Adrenal gland (tissue), 19 donors: ENCODE measurements at places on chromosomes 4 and X.

DNA sequence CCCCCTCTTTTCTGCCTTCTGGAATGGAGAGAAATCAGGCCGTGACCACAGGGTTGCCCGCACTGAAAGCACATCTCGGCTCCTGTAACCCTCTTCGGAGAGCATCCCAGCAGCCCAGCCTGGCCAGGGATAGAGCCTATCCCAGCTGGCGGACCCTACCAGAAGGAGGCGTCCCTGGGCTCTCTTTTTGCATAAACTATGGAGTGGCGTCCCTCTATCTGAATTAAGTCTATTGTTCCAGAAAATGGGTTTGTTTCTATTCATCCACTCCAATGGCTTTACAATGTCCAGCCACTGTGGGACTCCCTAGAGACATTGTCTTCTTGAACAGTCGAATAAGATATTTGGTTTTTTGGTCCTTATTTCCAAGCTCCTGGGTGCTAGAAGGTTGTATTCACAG is 689 bp upstream of the NHSL2 start:
- no peak for DNase-seq

DNA sequence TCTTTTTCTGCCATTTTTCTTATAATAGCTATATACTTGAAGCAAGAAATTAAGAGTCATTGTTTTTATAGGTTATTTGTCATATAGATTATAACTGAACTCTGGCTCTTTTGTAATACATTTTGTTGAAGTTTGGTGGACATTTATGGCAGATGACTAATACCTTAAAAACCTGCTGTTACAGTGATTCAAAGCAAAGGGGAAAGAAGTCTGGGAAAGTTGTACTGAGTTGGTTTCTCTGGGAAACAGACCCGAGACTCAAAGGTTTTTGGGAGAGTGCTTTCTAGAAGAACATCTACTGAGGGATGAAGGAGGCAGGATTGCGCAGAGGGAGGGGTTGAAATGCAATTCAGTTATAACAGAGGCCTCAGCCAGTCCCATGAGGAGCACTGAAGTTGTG is 35.9 kb downstream of the NAP1L5 start:
- no peak for DNase-seq

DNA sequence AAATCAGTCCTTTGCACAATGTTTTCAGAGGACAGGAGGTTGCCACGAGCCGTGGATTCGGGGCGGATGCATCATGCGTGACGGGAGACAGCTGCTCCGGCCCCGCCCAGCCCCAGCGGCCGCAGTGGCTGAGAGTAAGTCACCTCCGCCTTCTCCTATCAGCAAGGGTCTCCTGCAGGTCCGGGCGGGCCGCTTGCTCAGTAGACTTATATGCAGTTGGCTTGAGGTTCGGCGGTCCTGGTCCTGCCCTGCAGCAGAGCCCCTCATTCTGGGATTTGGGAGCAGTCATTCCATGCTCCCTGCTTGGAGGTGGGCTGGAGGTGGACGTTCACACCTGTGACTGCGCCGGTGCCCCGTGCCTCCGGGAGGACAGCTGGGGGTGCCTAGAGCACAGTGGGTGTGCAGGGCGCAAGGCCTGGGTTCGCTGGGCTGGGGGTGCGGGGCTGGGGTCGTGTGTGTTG is 86.3 kb upstream of the ADRA2C start:
- no peak for DNase-seq

GRCh38 chrX:72100051-72100755 is 31.5 kb downstream of the RTL5 start:
- DNase-seq, result no peak

GRCh38 chr4:40850496-40850895 is 100.7 kb downstream of the NSUN7 start:
- no peak for DNase-seq

DNA sequence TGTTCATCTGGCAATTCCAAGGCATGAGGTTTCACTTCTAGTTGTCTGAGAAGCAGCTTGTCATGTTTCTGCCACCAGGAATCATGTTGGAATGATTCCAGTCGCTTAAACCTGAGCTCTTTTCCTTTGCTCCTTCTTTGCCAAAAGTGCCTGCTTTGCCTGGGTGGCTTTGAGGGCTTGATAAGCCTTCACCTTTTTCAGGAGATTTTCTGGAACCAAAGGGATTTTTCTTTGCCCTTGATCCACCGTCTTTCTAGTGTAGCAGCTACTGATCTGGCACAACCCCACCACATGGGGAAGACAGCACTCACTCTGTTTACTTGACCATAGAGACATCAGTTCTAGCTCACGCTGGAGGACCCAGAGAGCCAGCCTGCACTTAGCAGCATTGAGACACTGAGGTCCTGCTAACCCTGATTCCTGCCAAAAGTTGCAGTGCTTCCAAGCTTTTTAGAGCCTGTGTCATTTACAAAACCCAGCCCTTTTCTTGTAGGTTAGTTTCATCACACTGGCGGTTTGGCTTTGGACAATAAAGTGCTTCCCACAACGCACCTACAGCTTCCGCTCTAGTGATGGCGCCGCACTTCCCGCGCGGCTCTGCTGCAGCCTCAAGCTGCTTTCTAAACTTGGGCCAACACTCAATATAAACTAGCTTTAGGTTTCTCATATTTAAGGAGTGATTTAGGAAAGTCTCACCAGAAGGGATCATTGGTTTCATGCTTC is 7.3 kb upstream of the CCNI start:
- DNase-seq, result no peak

- no peak for DNase-seq
Measured at GRCh38 chrX:73817393-73818199, 254.6 kb downstream of the CHIC1 start.

DNA sequence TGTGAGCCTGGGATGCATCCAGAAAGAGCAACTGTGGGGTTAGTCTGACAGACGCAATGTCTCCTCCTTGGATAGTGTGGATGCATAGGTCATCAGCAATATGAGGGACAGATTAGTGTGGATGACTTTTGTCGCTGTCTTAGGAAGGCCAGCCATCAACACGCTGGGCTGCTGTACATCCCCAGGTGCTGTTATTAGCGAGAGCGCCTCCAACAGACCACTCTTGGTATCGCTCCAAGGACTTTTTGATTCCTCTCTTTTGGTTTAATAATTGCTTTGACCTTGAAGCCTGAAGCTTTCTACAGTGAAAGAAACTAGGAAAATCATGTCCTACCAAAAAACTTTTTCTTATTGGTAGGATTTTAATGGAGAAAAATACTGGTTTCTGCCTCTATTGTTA is 76.7 kb downstream of the TMEM131L start:
- no peak for DNase-seq

- no peak for DNase-seq
Measured at GRCh38 chrX:38205039-38205438, 15.6 kb downstream of the SRPX start.

- no peak for DNase-seq
Measured at GRCh38 chr4:127239902-127240763, 392.6 kb upstream of the INTU start.
